ENCODE measurements at places on chromosomes 4 and X.
A peak's percentile ranks its signal among the peaks of the same experiment; 100 is the strongest.

DNA sequence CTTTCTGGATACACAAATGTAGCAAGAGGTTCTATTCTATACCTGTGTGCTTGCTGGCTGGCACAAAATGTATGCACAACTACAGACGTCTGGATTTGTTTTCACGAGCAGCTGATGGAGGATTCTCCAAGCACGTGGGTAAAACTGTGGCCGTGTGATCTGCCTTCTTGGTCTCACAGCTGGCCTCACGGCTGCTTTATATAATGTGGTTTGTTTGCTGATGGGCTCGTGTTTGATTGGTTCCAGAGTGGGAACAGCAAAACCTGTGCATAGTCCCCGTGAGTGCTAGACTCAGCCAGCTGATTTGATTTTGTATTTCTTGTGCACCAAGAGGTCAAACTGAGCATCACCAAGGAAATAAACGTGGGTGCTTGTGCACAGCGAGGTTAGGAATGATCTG lies 262.6 kb upstream of the RPS6KA3 start:
- DNase-seq, result peak; percentile 62

DNA sequence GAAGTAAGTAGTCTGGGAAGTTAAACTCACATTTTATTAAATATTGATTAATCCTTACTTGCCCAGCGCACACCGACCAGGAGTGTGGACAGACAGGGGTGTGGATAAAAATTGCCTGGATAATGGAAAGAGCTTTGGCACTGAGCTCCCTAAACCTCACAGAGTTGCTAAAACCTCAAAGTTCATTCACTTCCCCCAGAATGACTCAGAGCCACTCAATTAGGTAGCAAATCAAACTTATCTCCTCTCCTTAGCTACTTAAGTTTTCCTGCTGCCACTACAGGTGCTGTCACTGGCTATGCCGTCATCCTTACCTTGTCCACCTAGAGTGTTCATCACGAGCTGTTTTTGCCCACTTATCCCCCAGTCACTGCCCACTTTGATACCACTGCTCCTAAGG lies 27.0 kb upstream of the MID1IP1 start:
- no peak for DNase-seq

DNA sequence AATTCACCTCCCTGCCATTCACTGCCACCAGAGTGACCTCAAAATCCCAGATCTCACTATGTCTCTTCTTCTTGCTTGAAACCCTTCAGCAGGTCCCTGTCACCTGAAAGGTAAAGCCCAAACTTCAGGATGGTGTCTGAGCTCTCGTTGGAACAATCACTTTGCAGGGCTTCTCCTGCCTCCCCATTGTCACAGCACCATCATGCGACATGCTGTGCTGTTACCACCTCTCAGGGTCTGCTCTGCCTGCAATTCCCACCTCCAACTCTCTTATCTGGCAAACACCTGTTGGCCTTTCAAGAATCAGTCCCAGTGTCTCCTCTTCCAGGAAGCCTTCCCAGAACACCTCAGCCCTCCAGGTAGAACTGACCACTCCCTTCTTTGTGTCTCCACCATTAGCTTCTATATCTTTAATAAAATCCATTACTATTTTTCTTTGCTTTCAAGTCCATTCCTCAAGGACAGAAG lies 46.2 kb downstream of the SEL1L3 start:
- no peak for DNase-seq

- no peak for DNase-seq
Observed at GRCh38 chr4:124703154-124703553, 9.4 kb downstream of the ANKRD50 start.

GRCh38 chr4:98515470-98515809 lies 143.0 kb downstream of the TSPAN5 start:
- DNase-seq, result no peak

DNA sequence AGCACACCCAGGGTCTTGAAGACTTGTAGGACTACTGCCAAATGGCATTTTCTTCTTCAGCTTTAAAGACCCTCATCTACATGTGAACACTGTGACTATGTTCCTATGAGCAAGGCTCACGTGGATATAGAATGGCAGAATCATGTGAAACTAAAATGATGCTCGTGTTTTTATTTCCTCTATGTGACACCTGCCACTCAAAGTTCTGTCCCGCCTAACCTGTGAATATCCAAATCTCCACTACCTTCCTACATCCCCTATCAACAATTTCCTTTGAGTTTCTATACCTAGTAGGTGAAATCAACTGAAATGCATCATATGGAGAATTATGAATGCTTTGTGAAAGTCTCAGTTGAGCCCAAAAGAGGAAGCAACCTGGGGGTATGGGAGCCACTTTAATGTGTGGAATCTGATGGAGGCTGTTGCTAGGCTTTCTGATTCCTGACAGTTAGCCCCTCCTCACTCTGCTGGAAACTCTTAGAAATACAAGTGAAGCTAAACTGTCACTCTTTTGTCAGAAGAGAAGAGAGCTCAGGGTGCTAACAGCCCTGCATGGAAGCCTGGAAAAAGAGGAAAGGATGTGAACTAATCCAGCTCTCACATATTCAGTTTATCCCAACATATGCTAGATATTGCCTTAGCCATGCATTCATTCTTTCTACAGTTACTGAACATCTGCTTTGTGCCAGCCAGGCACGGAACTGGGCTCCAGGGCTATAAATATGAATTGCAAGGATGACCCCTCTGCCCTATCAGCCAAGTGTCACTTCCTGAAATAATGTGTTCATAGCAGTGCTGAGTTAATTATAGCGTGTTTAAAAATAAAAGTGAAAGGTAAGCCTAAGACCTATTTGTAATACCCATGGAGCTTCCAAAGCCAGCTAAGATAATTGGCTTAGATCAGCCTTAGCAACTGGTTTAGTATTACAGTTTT lies 11.0 kb downstream of the LHFPL1 start:
- DNase-seq, result no peak

DNA sequence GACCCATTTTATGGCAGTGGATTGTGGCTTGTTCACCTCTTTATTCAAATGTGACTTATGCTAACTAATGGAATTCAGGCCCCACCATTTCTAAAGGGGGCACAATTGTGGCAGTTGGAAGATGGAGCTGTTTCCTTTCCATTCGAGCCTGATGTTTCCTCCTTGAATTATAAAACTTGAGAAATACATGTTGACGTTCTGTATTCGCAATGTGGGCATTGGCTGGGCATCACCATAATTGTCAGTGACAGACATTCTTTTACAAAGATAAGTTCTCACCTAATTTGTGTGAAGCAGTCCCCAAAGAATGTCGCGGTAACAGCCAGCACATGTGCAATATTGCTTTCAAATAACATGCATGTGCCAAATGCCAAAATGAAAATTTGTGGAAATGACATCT lies 1070.2 kb upstream of the TENM3 start:
- DNase-seq, result no peak

- no peak for DNase-seq
Observed at GRCh38 chr4:14621731-14622463, 380.4 kb upstream of the CPEB2 start.

DNA sequence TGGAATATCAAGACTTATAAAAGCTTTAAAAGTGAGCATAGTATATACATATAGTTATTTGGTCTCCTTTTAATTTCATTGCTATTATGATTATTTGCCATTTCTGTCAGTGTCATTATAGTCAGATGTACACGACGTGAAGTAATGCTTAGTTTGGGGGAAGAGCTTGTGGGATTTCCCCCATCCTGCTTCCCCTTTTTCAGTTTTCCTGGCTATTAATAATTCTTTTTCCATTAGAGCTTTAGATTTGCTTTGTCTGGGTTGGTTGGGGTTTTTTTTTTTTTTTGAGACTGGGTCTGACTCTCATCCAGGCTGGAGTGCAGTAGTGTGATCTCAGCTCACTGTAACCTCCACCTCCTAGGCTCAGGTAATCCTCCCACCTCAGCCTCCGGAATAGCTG lies 5.4 kb downstream of the ABCE1 start:
- DNase-seq, result no peak

GRCh38 chrX:56385336-56385735 lies 153.2 kb downstream of the KLF8 start:
- no peak for DNase-seq

- DNase-seq, result no peak
Observed at GRCh38 chr4:22730021-22730420, 37.3 kb downstream of the GBA3 start.

- no peak for DNase-seq
Observed at GRCh38 chr4:176782794-176783193, 9.9 kb downstream of the VEGFC start.

DNA sequence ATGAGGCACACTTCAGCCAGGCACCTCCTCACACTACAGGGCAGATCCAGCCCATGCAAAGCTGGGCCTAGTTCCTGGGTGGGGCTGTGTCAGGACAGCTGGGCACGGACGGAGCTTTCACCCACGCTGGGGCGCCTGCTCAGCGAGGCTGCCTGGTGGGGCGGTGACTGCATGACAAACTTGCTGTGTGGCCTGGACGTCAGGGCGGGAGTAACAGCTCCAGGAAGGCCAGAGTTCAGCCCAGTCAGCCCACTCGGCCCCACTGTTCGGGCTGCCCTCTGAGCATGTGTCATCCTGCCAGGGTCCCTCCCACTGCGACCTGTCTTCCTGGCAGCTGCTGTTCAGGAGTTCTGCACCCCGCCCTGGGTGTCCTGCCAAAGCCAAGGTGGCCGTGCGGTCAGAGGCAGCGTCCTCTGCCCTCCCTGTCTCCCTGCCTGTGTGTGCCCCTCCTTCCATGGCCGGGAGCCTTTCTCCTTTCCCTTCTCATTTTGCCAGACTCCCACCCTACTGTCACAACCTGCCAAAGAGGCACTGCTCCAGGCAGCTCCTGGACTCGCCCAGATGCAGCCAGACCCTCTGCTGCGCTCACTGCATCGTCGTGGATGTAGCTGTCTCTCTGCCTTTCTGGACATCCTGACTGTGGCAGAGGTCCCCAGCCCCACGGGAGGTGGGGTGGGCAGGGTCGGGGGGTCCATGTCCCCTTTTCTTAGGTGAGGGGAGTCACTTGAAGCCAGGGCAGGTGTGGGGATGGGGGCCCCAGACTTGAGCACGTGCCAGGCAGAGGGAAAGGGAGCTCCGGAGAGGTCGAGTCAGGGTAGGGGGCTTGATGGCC lies 33.0 kb upstream of the KIAA0232 start:
- no peak for DNase-seq

DNA sequence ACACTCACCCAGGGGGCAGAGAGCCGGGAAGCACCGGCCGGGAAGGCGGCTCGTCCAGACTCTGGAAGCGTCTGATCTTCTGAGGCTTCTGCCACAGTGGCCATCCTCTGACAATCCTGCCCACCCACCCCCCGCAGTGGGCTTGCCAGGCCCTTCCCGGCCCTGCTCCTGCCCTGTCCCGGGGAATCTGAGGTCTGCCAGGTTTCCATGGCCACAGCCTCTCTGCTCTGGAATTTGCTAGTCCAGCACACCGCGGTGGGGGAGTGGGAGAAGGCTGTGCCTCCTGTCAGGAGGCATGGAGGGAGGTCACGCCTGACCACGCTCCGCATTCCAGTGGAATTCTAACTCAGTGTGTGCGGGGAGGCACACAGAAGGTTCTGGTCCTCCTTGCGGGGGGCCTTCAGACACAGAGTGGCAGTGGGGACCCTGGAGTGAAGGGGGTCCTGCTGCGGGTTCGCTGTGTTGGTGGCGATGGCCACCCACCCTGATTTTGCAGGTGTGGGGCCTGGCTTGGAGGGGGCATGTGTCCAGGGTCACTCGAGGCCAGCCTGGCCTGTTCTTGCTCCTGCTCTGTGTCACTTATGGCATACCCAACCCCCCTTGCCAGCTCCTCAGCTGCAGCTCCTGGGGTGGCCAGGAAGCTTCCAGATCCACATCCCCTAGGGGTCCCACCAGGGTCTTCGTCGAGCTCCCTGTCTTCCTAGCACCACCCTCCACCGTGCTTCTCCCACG lies 55.6 kb upstream of the ADRA2C start:
- DNase-seq, result no peak

- no peak for DNase-seq
Observed at GRCh38 chr4:113447769-113448168, 313.8 kb downstream of the CAMK2D start.

DNA sequence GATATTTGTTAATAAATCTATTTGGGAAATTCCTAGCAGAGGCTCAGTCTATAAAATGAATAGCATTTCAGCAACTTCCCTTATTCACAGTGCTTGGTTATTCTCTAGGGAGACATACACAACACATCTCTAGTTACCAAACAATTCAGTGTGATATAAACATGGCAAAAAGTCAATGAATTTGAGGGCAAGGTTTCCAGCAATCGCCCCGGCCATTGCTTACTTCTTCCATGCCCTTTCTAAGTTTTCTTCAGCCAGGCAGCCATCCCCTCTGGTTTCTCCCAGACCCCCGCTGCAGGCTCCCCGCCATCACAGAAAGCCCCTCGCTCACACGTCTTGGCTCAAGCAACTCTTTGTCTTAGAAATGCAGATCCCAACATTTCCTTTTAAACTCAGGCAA lies 4.4 kb downstream of the TLR7 start:
- no peak for DNase-seq

- no peak for DNase-seq
Observed at GRCh38 chr4:183345261-183345660, 23.0 kb upstream of the CLDN24 start.

DNA sequence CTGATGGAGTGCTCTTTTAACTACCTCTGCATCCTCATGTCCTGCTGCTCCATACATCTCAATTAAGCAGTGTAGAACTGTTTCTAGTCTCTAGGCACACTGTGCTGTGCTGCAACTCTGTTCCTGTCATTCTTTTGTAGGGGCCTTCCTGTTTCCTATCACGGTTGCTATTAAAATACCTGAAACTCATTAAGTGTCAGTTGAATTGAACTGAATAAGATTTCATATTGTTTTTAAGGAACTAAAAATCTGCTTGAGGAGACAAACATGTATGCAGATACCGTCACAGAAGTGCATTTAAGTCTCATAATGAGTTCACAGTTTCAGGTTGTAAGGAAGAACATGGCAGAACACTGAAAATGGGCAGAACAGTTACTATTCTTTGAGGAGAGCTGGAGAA lies 170.1 kb downstream of the LARP7 start:
- DNase-seq, result no peak

DNA sequence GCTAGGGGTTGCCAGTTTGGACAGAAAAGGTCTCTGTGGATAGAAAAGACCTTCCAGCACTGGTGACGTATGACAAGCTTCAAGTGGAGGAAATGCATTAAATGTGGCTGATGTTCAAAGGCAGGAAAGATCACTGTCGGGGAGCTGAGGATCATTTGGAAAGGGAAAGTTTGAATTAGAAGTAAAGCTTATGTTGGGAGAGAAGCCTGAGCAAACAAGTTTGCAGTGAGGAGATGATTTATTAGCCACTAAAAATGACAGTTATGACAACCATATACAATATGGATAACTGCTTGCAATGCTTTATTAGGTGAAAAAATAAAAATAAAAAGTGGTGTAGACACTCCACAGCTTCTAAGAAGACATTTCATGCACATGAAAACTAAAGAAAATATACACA lies 135.3 kb upstream of the HS3ST1 start:
- DNase-seq, result no peak

DNA sequence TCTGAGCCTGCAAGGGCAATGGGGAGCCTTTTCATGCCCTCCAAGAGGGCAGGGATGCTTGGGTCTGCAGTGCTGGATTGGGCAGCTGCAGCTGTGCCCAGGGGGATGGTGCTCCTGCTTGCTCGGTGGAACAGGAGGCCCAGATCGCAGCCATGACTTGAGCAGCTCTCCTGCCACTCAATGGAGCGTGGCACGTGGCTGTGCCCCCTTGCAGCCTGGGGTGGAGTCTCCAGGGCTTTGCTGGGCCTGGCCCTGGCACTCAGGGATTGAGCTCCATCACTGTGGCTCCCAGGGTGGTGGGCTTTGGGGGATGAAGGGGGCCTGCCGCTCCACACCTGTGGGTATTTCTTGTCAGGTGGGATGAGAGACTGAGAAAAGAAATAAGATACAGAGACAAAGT lies 53.4 kb upstream of the IBSP start:
- DNase-seq, result no peak
